NCI-H1105 (cell line): ENCODE measurements at places on chromosomes 7 and 10.

GRCh38 chr7:28106321-28106829 is 74.2 kb downstream of the JAZF1 start:
- peak; percentile 92 for DNase-seq

- no peak for DNase-seq
Observed at GRCh38 chr7:123060446-123060845, 64.9 kb upstream of the TAS2R16 start.

- no peak for DNase-seq
Observed at GRCh38 chr10:63832686-63833085, 311.5 kb downstream of the REEP3 start.

GRCh38 chr10:105284476-105285215 is 643.6 kb downstream of the SORCS3 start:
- DNase-seq: no peak

DNA sequence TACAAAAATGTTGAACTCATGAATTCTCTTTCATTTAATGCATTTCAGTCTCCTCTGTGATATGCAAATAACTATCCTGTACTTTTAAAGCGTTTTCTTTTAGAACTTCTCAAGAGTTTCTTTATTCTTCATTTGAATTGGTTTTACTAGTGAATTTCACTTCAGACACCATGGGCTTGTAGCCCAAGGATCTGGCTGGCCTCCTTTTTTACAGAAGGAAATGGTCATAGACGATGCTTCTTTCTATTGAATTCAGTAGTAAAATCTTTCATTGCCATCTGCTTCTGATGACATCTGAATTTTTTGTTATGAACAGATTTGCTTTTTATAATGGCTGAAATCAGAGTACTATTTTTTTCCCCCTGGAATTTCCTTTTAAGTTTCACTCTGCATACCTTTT is 135.2 kb upstream of the ETV1 start:
- no peak for DNase-seq

- DNase-seq: no peak
Observed at GRCh38 chr10:34163075-34163905, 651.8 kb downstream of the PARD3 start.

DNA sequence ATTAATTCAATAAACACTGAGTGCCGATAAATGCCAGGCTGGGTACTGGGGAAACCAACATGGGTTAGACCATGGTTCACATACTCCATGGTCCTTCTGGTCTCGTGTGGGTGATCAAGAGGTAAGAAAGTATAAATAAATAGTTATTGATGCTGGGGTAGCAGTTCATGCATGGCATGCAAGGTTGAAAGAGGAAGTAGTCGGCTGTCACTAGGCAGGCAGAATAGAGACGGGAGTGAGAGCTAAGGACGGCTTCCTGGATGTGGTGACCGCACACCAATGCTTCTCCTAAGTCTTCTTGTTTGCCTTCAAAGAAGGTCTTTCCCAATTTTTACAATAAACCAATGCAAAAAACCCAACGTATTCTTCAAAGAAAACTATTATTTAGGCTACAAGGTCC is 208.6 kb downstream of the ADAM12 start:
- no peak for DNase-seq

DNA sequence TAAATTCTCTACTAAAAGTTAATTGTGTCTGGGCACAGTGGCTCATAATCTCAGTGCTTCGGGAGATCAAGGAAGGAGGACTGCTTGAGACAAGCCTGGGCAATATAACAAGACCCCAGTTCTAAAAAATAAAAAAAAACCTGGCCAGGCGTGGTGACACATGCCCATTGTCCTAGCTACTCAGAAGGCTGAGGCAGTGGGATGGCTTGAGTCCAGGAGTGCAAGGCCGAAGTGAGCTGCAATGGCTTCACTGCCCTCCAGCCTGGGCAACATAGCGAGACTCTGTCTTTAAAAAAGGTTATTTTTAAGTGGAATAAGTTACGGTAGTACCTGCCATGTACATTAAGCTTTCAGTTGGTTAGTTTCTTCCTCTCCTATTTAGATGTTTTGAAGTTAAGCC is 28.9 kb downstream of the CDK14 start:
- DNase-seq: no peak

DNA sequence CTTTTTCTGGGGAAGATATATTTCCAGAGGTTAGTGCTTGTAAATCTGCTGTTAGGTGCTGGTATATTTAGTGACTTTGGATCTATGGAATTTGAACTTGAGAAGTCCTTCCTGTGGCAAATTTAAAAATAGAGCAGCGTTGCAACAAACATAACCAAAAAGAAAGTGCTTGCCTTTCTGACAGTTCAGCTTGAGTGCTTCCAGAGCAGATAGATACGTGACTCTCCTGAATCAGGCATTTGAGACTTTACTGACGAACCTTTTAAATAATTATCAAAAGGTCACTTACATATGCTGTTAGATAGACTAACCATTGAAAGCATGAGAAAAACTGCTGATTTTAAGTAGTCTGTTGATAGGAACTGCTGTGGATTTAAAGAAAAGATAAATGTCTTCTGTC is 387.5 kb upstream of the LRRTM3 start:
- no peak for DNase-seq

GRCh38 chr10:109944613-109945012 is 21.3 kb upstream of the XPNPEP1 start:
- no peak for DNase-seq

- no peak for DNase-seq
Observed at GRCh38 chr10:47099474-47099873, 188.2 kb downstream of the PTPN20 start.

DNA sequence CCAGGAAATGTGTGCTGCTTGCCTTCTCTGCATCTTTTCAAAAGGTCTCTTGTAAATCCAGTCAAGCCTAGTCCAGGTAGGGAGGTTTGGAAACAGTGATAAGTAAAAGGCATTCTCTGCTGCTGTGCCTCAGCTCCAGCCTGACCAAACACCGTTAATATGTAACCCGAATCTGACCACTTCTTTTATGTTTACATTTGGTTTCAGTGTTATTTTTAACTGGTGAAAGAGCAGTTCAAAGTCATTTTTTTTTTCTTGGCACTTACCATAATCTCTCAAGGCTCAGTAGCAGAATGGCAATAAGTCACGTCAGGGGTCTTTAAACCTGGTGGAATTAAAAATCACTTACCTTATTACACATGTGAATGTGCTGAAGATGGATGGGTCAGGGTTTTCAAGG is 216.8 kb downstream of the PTEN start:
- DNase-seq: no peak

- DNase-seq: no peak
Observed at GRCh38 chr10:2488446-2489005, 578.8 kb upstream of the PFKP start.

DNA sequence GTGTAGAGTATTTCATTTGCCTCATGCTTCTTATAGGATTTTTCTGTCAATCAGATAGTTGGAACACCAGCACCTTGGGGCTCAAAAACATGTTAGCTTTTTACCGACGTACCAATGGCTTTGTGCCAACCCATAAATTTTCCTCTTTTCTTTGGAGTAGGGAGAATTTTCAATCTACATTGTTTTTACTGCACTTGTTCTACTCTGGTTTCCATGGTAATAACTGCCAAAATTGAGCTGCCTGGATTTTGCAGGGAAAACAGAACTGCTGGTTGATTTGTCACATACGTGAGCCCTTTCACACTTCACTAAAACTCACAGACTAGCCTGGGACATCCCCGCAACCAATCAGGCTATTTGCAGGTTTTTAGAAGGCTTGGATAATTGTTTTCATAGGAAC is 189.7 kb downstream of the ARHGAP21 start:
- DNase-seq: no peak

DNA sequence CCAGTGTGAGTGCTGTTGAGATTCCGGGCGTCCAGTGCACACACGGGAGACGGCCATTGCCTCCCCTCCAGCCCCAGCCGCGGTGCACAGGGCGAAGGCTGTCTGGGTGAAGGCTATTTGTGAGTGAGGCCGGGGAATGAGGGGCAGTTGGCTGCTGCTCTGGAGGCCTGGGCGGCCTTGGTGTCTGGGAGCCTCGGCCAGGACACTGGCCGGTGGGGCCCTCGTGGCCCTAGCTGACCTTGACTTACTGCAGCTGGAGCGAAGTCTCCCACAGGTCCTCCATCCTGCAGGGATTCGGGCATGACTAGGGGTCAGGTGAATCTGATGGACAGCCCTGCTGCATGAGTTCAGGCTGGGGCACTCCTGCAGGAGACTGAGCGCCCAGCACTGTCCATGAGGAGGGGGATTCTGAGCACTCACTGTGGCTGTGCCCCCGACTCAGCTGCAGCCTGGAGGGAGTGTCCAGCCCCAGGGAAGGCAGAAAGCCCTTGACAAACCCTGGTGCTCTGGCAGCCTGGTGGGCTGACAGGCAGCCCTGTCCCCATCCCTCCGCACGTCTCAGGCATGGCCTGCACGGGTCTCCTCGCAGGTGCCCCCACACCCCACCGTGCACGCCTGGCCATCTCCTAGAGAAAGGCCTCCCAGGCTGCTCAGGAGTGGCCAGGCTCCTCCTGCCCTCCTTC is 52.7 kb upstream of the FAM20C start:
- DNase-seq: no peak

GRCh38 chr7:46454816-46455215 is 533.7 kb upstream of the IGFBP3 start:
- no peak for DNase-seq

DNA sequence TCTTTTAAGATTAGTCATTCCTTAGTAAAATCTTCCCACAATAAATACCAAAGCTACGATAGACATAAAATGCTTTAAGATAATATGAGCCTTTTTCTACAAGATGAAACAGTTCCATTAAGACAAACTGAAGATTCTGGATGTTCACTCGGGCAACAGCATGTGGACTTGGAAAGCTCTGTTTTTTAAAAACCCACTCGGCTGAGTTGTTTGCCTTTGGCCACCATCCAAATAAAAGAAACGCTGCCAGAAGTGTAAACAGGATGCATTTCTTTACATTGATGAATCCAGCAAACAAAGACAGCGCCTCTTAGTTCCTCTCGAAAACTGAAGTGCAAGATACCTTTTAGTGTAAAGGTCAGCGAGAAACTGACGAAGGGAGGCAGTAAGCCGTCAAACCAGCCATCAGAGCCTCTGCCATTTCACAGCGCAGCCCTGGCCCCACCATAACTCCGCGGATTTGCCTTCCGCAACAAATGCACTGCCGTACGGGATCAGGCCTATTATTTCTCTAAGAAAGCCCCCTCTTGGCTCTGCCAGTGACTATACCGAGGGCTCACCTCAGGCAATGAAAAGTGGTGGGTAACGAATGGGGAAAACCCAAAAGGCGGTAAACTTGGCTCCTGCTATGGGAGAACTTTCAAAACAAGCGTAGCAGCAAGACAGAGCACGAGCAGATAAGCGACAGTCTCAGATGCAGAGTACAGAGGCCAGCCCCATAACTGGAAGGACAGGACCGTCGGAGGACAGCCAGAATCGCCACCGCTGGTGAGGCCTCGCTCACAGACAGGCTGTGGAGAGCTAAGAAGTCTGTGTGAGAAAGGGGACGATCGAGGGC is 41.4 kb downstream of the GNA12 start:
- DNase-seq: peak; percentile 33

DNA sequence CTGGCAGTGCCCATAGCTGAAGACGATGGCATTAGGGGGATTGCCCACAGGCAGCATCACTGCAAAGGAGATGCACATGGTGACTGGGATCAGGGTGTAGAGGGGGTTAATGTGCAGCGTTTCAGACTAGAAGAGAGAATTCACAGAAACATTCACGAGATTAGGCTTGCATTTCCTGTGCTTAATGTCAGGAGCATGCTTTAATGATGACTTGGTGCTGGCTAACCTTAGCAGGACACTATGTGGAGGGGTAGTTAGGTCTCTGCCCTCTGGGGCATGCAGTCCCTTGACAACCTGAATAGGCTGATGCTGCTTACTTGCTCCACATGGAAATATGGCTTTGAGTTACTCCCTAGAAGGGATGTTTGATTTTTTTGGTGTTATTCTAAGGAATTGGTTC is 21.8 kb downstream of the STMP1 start:
- no peak for DNase-seq

- DNase-seq: no peak
Observed at GRCh38 chr10:84012831-84013458, 126.4 kb upstream of the GHITM start.

GRCh38 chr7:81029511-81029910 is 110.7 kb upstream of the SEMA3C start:
- no peak for DNase-seq

DNA sequence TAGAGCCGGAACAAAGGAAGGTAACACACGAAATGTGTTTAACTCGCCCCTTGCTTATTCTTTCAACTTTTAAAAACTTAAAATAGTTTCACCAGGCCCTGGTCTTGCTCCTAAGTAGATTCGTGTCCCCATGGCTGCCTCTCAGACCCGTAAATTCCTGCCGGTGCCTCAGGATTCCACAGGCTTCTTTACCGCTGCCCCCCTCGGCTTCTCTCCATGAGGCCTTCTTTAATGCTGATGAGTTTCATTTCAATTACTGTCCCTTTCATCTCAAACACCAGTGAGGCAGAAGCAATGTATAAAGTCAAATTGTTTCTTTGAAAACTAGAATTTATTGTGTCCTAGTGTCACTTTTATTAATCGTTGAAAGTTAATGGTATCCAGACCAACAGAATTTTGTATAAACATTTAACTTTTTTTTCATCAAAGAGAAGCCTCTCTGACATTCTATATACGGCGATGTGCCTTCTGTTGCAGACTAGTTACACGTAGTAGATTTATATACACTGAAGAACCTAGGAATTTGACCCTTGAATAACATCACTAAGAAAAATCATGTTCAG is 225.2 kb downstream of the C7orf25 start:
- no peak for DNase-seq

DNA sequence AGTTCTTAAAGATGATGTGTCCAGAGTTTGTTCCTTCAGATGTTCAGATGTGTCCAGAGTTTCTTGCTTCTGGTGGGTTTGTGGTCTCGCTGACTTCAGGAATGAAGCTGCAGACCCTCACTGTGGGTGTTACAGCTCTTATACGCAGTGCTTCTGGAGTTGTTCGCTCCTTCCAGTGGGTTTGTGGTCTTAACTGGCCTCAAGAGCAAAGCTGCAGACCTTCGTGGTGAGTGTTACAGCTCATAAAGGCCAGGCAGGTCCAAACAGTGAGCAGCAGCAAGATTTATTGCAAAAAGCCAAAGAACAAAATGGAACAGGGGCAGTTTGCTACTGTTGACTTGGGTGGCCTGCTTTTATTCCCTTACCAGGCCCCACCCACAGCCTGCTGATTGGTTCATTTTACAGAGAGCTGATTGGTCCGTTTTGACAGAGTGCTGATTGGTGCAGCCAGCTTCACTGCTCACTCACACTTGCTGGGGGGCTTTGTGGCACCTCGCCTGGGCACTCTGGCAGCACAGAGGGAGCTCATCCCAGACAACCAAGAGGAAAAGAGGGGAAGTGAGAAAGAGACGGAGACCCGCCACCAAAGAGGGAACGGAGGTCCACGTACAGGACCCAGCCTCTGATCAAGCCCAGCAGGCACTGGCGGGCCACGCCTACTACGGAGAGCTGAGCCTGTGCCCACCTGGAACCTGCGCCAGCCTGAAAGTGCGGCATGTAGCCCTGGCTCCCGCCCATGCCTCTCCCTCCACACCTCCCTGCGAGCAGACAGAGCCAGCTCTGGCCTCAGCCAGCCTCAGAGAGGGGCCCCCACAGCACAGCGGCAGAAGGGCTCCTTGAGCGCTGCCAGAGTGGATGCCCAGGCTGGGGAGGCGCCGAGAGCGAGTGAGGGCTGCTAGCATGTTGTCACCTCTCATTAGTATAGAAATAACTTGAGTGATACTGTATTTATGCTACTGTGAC is 55.8 kb upstream of the SEMA3C start:
- DNase-seq: no peak

GRCh38 chr10:15860692-15861201 is 440 bp upstream of the MINDY3 start:
- no peak for DNase-seq

- DNase-seq: no peak
Observed at GRCh38 chr7:20021831-20022230, 195.4 kb downstream of the MACC1 start.
